Chondrocyte (in vitro differentiated cells): ENCODE measurements at places on chromosomes 6 and 20. TPM values are rescaled to one million over a fixed set of nuclear protein-coding genes. Genes with fewer than 3 reads are reported as not detected.

Gene LINC00237
- not detected in 3 replicates for total RNA-seq

Gene LY6G6D
- total RNA-seq: not detected in 3 replicates

DNA sequence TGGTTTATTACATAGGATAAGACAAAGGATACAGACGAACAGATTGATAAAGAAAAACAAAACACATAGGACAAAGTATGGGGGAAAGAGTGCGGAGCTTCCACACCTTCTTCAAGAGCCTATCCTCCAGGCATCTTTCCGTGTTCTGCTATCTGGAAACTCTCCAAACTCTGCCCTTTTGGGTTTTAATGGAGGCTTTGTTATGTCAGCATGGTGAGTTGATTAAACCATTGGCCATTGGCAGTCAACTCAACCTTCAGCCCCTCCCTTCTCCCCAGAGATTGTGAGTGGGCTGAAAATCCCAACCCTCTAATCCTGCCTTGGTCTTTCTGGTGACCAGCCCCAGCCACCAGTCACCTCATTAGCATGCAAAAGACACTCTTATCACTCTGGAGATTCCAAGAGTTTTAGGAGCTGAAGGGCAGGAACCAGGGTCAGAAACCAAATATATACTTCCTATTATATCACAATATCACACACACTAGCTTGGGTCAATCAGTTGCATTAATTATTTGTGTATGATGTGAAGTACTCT lies 23.8 kb downstream of the HLA-DOB start:
- H3K4me3 ChIP-seq: no peak overlapping the region
- H3K27me3 ChIP-seq: peaks cover 70% of the 10 kb centered on the region
- peaks cover 5% of the 10 kb centered on the region for H3K4me1 ChIP-seq
- H3K27ac ChIP-seq: no peak overlapping the region
- DNase-seq: no peak
- H3K36me3 ChIP-seq: no peaks in the 10 kb centered on the region

GRCh38 chr6:33413241-33414120 lies 2.7 kb downstream of the PHF1 start:
- H3K27ac ChIP-seq: peak overlapping the region; percentile 27
- no peak for DNase-seq
- H3K4me3 ChIP-seq: no peak overlapping the region
- peaks cover 55% of the 10 kb centered on the region for H3K4me1 ChIP-seq
- H3K27me3 ChIP-seq: no peaks in the 10 kb centered on the region

DNA sequence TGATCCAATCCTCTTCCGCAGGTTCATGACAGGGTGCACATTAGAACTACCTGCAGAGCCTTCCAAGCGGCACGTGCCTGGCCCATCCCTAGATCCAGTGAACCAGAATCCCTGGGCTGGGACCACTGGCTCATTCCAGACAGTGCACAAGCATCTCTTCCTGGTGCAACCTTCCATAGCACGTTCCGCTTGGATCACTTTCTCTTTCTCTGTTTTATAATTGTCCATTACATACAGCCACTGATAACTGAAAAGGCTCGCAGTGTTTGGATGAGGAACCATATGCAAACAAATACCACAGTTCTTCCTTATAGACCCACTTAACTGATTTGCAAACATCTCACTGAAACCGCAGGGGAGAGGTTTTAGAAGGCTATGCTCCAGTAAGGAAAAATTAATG lies 59.6 kb upstream of the DDR1 start:
- no peak overlapping the region for H3K27ac ChIP-seq
- H3K4me3 ChIP-seq: no peak overlapping the region
- peaks cover 79% of the 10 kb centered on the region for H3K4me1 ChIP-seq
- no peaks in the 10 kb centered on the region for H3K36me3 ChIP-seq

DNA sequence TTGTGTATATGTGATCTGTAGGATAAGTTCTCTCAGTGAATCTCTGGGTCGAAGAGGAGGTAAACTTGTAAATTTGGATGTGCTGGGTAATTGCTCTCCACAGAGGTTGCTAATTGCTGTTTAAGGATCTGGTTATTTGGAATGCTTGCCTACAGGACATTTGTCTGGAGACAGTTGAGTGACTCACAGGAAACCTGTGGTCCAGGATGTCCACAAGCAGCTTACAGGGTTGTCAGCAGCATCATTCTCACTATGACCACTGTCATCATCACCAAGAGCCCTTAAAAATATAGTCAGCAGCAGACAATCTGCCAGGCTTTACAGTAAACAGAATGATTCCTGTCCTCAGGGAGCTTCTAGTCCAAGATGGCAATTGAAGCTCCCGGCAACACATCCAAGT lies 31.2 kb upstream of the KCNK5 start:
- H3K27ac ChIP-seq: no peak overlapping the region
- DNase-seq: no peak
- no peak overlapping the region for H3K4me3 ChIP-seq

GRCh38 chr6:149963462-149964307 lies at the start of gene ULBP1:
TSS of gene ULBP1 (plus strand) at chr6:149963943. CDS start at chr6:149964050, 107 bp downstream.
- H3K36me3 ChIP-seq: no peaks in the 10 kb centered on the region
- peaks cover 17% of the 10 kb centered on the region for H3K27me3 ChIP-seq
- peak within 1 kb of the TSS; percentile 99 for H3K4me3 ChIP-seq
- peak within 1 kb of the TSS; percentile 95 for H3K27ac ChIP-seq
- DNase-seq: no peak

GRCh38 chr6:98831057-98831958 lies 3.1 kb upstream of the POU3F2 start:
- H3K27me3 ChIP-seq: peaks cover 72% of the 10 kb centered on the region
- H3K27ac ChIP-seq: no peak overlapping the region
- no peak for DNase-seq
- H3K36me3 ChIP-seq: no peaks in the 10 kb centered on the region
- peak overlapping the region; percentile 47 for H3K4me3 ChIP-seq

GRCh38 chr20:9028419-9028818 lies 40.5 kb upstream of the PLCB4 start:
- no peaks in the 10 kb centered on the region for H3K27me3 ChIP-seq
- H3K4me1 ChIP-seq: peaks cover 46% of the 10 kb centered on the region
- no peak for DNase-seq
- no peaks in the 10 kb centered on the region for H3K36me3 ChIP-seq
- H3K4me3 ChIP-seq: no peak overlapping the region

DNA sequence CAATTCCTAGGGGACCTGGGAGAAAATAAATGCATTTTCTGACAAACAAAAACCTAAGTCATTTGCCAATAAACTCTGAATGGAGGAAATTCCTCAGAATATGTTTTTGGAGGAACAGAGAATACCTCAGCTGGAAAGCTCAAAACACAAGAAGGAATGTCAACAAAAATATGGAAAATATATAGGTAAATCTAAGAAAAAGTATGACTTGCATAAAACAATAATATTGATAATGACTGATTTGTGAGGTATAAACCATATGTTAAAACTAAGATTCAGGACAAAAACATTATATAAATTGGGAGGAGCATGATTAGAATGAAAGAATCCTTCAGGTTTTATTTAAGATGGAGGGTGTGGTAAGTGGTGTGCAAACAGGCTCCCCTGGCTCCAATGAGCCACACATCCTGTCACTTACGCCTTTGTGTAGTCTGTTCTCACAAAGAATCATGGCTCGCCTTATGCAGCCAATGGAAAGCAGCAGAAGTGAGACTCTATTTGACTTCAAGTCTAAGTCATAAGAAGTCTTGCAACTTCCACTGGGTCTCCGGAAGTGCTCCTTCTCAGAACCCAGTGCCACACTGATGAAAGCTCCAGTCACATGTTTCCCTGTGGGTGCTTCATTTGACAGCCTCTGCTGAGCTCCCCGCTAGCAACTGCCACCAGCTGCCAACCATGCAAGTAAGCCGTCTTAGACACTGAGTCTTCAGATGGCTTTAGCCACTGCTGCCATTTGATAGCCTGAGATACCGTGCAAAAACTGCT lies 8.1 kb downstream of the CFAP61 start:
- no peaks in the 10 kb centered on the region for H3K4me1 ChIP-seq
- H3K27ac ChIP-seq: no peak overlapping the region
- H3K4me3 ChIP-seq: no peak overlapping the region

GRCh38 chr6:17950095-17950494 lies 37.3 kb downstream of the KIF13A start:
- H3K4me3 ChIP-seq: no peak overlapping the region
- peaks cover 21% of the 10 kb centered on the region for H3K4me1 ChIP-seq
- H3K27me3 ChIP-seq: no peaks in the 10 kb centered on the region
- peaks cover 2% of the 10 kb centered on the region for H3K36me3 ChIP-seq
